ENCODE measurements at places on chromosomes 12 and 14. TPM values are rescaled to one million over a fixed set of nuclear protein-coding genes. Genes with fewer than 3 reads are reported as not detected.
A peak's percentile ranks its signal among the peaks of the same experiment; 100 is the strongest.

DNA sequence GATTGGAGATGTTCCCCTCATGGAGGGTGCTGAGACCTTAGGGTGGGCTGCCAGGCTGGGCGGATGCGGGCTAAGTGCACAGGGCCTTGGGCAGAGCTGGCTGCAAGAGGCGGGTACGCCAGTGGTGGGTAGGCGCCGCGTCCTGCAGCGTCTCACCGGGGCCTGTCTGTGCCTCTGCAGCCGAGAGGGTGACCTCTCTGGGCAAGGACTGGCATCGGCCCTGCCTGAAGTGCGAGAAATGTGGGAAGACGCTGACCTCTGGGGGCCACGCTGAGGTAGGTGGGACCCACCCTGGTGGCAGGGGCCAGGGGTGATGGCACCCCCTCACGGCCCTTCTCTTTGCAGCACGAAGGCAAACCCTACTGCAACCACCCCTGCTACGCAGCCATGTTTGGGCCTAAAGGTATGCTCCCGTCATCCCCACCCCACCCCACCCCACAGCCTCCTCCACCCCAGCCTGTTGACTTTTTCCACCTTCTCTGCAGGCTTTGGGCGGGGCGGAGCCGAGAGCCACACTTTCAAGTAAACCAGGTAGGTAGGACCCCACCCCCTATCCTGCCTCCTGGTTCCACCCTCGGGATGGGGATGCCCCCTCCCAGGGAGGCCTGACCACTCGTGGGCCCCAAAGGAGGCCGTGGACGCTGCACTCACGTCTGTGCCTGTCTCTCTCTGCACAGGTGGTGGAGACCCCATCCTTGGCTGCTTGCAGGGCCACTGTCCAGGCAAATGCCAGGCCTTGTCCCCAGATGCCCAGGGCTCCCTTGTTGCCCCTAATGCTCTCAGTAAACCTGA, 1.5 kb downstream of the CRIP1 start:
- peak; percentile 52 for DNase-seq

DNA sequence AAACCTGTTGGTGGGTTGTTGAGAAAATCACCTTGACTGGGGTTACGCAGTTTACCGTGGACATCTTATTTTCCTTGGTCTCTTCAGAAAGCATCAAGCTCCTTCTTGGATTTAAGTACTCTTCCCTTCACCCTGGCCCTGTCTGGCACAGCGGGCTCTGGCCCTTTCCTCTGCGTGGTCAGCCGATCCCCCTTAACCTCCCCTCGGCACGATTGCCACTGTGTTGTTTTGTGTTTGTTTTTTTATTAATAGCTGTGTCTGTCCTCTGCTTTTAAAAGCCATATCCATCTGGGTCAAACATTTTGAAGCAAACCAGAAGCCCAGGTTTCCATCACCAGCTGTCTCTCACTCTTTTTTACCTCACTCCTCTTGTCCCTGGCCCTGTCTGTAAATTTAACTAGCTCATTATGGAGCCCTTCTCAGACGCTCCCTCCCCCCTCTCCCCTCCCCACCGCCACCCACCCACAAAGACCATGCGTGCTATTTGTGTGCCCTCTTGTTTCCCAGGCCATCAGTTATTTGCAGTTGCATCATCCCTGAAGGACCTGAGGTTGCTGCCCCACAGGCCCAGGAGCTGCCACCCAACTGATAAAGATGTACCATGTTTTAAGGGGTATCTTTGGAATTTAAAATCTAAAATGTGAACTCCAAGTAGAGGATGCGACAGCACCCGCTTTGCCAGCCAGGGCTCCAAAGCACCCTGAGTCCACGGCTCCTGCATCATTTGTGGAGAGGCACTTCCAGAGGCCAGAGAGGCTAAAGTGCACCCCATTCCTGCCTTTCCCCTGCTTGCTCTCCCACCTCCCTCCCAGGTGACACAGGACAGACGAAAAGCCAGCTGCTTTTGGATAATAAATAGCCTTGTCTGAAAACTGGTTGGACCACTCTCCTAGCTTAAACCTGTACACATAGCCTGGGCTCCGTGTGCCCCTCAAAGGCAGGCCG, 3.9 kb downstream of the BCL11B start:
- DNase-seq: peak; percentile 57

DNA sequence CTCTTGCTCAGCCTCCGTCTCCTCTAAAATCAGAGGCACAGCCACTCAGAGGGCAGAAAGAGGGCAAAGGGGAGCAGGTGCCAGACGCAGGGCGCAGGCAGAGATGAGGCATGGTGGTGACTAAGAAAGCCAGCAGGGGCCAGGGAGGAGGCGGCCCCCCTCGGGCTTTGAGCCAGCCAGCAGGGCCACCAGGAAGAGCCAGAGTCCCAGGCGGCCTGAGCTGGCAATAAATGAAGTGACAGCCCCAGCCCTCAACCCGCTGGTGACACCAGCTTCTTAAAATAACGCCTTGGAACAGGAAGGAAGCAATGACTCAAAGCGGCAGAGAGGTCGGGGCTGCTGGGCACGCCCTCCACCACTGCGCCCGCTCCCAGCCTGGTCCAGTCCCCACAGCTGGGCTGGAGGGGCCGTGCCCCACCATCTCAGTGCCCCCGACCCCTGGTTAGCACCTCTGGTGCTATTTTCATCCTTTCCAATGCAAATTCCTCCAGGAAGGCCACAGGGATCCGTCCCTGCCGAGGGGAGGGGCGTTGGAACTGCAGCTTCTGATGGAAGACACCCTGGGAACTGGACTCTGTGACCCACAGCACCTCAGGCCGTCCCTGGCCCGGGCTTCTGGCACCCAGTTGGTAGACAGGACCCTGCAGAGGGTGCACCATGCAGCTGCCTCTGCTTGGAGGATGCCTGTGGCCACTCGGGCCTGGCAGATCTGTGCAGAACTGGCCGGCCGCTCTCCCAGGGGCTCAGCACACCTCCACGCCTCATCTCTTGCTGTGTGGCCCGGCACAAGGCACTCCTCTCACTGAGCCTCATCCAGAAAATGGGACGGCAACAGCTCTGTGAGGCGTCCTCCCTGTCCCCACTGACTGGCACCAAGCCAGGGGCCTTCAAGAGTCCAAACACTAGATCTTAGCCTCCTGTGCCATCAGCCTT, 113.7 kb downstream of the NCOR2 start:
- peak; percentile 90 for DNase-seq

DNA sequence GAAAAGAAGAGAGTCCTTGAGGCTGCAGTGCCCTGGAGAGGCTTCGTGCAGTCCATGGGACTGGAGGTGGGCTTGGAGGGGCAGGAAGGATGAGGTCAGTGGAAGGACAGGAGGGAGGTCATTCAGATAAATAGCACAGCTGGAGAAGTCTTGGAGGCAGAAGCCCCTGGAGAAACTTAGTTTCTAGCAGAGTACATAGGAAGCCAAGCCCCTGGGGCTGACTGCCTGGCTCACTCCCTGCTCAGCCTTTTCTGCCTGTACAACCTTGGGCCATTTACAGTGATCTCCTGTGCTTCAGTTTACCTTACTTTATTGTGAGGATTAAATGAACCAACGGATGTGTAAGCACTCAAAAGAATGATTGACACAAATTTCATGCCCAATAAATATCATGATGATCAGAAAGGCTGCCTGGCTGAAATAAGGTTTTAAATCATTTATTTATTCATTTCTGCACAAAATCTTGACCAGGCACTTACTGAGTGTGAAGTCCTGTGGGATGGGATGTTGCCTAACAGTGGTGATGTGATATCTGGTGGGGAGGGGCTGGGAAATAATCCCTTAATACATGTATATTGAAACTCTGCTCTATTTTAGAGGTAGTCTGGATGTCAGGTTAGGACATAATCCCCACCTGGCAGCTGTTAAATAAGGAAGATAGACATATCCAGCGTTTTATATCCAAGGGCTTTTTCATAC, 54.3 kb downstream of the PLEKHG7 start:
- DNase-seq: no peak

DNA sequence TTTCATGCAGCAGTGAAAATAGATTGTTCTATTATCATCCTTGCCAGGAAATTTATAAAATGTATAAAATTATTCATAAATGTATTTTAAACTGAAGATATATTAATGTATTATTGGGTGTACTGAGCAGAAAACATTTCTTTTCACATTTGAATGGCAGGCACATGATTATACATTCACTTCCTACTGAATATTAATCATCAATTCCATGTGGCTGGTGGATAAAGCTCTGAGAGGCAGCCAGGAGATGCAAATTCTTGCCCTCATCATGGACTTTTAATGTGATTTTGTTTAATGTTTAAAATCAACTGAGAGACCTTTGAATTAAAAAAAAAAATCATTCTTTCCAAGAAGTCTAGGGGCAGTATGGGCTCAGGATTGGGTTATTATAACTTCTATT, 40.8 kb downstream of the ANO6 start:
- DNase-seq: no peak

GRCh38 chr12:112256780-112257179, 125.5 kb downstream of the HECTD4 start:
- DNase-seq: no peak

- no peak for DNase-seq
These were observed at the start of gene GPX2 for GRCh38 chr14:64942531-64943111. Gene GPX2, minus strand, starts transcription at chr14:64942745. Its CDS starts 19 bp downstream, at chr14:64942726.

TAS2R7 gene
- total RNA-seq: not detected

SLC25A21 gene
- not detected for total RNA-seq

TWF1 gene
- 29.1 TPM for total RNA-seq

EEF1AKMT3 gene
- 4.7 TPM for total RNA-seq

FOXN4 gene
- not detected for total RNA-seq

Data from activated CD4-positive, alpha-beta memory T cell treated with anti-CD3 and anti-CD28 coated beads, Interleukin-2, amount 10 ng/mL, durations not matched to agents 7 days and 5 days (primary cell).